ENCODE measurements at places on chromosomes 1 and 21.
A peak's percentile ranks its signal among the peaks of the same experiment; 100 is the strongest.

DNA sequence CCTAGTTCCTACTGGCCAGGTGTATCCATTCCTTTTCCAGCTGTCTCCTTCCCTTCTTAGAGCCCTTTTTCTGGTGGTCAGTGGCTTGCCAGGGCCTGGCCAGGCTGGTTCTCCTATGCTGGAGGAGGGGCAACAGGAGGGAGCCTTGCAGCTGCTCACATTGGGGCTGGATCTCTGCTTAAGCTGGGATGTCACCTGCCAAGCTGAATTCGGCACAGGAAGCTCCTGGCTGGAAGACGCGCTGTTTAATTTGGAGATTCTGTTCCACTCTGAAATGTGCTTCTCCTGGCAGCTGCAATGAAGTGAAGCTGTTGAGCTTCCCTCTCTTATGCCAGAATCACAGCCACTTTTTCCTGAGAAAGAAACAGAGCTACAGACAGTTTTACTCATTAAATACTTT lies 56.0 kb upstream of the POU3F1 start:
- DNase-seq, result no peak

GRCh38 chr21:38938343-38938742 lies 132.6 kb downstream of the ETS2 start:
- DNase-seq, result peak; percentile 72

GRCh38 chr1:170808216-170808885 lies 127.0 kb upstream of the MROH9 start:
- no peak for DNase-seq

- no peak for DNase-seq
Observed at GRCh38 chr1:34846265-34846664, 13.3 kb downstream of the SMIM12 start.

DNA sequence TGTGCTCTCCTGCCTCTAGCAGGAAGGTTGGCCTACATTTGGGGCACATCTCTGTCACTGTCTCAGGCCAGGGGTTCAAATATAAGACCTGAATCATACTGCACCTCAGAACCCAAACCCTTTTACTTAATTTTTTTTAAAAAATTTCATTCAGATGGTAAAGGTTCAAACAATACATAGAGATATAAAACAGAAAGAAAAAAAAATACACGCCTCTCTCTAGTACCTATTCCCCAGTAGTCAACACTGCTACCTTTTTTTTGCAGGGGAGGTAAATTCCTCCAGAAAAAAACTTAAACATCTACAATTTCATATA lies 32.9 kb downstream of the MAPKAPK2 start:
- no peak for DNase-seq

- no peak for DNase-seq
Observed at GRCh38 chr1:198778049-198778448, 139.2 kb downstream of the PTPRC start.

DNA sequence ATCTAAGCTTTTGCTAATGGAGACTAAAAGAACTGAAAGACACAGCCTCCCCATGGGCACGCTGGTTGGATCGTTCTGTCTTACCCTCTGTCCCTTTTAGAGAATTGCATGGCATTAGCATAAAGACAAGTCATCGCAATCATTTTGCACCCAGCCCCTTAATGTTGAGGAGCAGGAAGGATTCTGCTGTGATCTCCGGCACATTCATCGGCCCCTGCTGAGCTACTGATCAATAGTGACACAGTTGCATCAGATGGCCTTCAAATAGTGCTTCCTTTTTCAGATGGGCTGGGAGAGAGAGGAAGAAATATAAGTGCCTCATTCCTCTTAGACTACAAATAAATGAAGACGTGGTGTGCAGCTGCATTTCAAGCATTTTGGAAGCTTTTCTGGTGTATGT lies 75.4 kb downstream of the NOS1AP start:
- no peak for DNase-seq

DNA sequence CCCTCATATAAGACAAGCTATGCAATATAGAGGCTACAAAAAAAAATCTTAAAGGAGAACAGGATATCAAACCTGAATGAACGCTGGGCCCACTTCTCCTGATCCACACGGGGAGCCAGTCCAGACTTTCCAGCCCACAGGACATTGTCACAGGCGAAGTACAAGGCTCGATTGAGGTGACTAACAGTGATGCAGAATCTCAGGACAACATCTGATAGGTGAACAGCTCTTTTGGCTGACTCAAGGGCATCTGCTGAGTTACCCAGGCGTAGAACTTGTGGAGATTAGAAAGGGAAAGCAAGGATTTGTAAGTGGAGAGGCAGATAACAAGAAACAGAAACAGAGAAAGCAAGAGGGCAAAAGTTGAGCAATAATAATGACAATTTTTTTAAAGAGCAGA lies 1.8 kb downstream of the PEX11B start:
- DNase-seq, result no peak

DNA sequence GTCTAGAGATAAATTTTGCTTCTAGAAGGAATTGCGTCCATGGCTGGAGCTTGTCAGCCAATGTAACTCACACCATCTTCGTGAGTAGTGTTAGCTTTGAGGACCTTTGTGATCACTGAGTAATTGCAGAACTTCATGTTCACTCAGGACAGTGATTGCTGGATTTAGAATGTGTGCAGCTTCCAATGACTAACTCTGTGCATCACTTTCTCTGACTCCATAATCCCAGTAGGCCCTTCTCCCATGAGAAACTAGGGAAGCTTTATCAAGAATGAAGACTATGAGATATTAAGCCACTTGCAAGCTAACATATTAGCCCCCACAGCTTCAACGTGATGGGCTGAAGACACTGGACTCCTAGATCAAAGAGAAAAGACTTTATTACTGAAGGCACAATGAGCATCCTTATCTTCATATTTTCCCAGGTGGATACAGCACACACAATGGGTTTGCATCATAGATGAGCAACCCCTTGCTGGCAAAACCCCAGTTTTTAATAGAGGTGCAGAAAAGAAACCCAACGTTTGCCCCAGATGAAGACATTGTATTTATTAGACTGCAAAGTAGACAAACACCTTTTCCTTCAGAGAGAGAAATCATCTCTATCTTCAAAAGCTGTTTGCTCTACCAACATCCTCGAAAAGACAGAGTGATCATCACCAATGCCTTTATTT lies 561.0 kb downstream of the LTN1 start:
- no peak for DNase-seq

DNA sequence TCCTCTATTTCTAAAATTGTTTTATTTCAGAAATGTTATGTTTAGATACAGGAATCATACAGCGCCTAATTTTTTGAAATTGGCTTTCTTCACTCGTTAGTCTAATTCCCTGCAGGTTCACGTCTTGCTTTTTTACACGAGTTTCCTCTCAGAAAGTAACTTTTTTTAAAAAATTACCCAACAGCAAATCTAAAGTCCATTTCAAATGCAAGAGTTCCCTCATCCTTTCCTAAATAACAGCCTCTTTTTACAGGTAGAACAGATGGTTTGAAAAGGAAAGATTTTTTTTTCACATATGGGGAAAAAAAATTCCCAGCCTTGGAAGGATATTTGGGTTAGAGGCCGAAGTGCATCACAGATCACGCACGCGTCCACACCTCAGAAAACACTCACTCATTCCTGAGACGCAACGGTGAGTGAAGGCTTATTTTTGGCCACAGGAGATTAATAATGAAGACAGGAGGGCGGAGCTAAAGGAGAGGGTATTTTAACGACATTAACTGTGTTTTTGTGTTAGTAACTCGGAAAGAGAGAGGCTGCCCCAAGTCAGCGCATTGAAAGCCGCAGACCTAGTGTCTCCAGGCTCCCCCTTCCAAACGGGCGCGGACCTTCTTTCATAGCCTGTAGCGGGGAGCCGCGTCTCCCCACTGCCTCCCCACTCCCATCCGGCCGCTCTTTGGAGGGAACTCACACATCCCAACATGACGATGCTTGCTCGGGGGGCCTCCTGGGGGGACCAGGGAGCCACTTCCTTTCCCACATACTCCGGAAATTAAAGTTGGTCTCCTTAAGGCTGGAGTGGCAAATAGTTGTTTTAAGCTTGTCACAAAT lies 969 bp upstream of the RIPK4 start:
- peak; percentile 33 for DNase-seq

GRCh38 chr21:34113842-34114241 lies 40.5 kb downstream of the MRPS6 start:
- DNase-seq, result no peak

DNA sequence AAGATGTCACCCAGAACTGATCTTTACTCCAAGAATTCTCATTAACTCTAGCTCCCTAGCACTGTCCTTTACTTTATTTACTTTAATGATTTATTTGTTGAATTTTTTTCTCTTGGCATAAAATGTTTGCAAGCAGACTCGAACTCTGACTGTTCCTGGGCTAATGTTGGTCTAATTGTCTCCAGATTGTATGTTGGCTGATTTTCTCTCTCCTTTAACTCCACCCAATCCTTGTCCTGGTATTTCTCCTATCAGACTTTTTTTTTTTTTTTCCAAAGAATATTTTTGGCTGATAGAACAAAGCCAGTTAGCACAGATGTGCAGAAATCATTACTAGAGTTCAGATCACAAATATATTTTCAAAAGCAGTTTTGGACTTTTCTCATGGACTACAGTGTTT lies 82.6 kb downstream of the ATF6 start:
- DNase-seq, result no peak

GRCh38 chr1:19101244-19101643 lies 108.8 kb downstream of the UBR4 start:
- no peak for DNase-seq

DNA sequence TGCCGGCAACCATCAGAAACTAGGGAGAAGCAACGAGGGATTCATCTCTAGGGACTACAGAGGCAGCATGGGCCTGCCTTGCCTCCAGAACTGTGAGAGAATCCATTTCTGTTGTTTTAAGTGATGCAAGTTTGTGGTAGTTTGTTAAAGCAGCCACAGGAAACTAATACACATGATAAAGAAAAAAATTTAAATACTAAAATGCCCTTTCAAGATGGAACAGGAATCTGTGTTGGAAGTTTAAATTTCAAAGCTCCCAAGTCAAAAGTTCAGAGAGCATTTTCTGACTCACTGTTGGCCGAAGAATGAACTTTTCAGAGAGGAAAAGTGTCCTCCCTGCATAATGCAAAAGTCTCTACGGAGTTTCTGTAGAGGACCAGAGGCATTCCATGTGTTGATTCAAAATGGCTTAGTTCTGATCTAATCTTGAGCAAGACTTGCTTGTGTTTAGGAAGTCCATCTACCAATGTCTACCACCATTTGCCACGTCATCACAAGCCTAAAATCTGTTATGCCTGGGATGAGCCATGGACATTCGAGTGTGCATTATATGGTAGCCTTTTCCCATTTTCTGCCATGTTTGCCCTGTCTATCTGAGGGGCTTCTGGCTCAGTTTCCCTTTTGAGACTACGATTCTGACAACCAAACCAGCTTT lies 22.4 kb upstream of the ARHGAP29 start:
- DNase-seq, result no peak

DNA sequence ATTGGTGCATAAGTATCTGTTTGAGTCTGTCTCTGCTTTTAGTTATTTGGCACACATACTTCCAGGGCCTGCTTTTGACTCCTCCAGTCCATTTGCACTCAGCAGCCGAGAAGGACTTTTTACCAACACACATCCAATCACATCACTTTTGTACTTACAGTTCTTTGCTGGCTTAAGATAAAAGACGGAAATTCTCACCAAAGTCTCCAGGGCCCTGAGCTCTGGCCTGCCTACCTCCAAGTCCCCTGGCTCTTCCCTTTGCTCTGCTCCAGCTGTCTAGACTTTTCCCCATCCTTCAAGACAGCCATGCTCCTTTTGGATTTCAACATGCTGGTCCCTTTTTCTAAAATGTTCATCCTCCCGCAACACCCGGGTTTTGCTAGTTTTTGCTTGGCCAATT lies 2.2 kb upstream of the EVA1C start:
- no peak for DNase-seq

- DNase-seq, result no peak
Observed at GRCh38 chr1:234310460-234310817, 62.8 kb upstream of the COA6 start.

DNA sequence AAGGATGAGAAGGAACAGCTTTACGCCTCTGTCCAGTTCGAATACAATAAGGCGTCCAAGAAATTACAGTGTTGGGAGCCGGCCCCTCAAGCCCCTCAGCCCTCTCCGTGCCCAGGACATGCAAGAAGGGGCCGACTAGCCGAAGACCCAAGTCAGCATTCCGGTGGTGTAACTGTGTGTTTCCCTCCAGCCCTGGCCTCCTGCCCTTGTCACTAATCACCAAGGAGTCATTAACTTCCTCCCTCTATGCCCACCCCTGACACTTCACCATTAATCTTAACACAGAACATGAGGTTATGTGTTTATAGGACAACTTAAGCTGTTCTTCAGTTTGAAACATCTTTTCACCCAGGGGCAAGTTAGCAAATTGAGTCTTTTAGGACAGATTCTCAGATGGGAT lies 16.4 kb upstream of the C4BPB start:
- DNase-seq, result peak; percentile 59

DNA sequence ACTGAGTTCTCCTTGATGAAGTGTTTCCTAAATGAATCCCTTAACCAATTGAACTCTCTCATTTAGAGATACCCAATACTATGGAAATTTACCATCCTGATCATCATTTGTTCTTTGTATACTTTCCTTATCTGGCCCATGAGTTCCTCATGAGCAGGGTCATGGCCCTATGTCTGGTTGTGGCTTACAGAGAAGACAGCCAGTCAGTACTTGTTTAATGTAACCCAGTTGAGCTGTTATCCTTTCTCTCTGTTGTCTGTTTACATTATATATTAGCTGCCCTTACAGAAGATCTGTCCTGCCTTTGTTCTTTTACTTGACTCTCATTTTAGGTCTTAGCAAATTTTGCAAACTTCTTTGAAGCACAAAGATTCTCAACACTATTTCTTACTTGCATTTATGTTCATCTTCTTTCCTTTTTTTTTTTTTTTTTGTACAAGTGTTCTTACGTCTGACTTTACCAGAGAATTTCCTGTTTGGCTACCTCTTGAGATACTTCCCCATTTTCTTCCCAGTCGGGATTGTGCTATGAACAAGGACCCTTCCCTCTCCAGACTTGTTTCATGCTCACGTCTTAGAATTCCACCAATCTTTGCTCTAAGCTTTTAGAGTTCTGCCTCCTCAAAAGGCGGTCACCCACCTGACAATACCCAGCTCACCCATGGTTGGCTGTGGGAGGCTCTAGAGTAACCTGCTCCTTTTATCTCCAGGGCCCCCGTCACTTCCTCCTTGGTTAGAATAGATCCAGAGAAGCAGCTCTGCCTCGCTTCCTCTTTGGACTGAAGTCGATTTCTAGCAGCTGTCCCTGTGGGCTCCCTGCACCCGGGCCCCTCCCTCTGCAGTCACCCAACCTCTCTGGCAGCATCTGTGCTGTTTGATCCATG lies 53.6 kb upstream of the RUNX1 start:
- DNase-seq, result peak; percentile 95

- no peak for DNase-seq
Observed at GRCh38 chr1:160222546-160222945, 17.4 kb downstream of the PEA15 start.
